ENCODE measurements at places on chromosomes 5 and 9.

DNA sequence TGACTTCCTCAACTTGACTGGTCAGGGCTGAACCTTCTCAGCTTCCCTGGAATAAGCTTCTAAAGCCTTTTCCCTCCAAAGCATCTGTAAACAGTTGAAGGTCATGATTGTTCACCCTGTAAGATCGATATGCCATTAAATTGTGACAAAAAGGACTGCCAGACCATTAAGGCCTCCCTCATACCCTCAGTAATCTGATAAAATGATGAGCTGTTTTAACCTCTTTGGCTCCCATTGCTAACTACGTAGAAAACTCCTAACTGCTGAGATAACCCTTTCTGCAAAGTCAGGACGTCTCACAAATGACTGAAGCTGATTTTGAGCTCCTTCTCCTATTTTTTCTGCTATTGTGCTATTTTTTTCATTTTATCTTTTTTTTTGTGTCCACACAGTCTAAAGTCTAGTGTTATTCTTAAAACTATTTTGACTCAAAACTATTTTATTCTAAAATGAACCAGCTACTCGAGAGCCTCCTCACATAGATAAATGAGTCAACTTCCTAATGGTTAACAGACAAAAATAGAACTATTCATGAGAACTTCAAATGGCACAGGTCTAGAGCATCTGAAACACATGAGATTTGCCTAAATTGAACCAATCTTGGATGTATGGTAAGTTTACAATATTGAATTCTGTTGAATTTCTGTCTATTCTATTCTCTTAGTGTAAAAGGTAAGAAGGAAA is 395.6 kb upstream of the TLE4 start:
- DNase-seq: no peak

- no peak for DNase-seq
Observed at GRCh38 chr9:107266624-107267368, 16.3 kb upstream of the RAD23B start.

GRCh38 chr9:125541840-125542243 is 165.2 kb downstream of the MAPKAP1 start:
- no peak for DNase-seq

- no peak for DNase-seq
Observed at GRCh38 chr5:142830241-142831008, 60.2 kb downstream of the ARHGAP26 start.

- no peak for DNase-seq
Observed at GRCh38 chr9:113309204-113309813, 6.1 kb upstream of the RNF183 start.

DNA sequence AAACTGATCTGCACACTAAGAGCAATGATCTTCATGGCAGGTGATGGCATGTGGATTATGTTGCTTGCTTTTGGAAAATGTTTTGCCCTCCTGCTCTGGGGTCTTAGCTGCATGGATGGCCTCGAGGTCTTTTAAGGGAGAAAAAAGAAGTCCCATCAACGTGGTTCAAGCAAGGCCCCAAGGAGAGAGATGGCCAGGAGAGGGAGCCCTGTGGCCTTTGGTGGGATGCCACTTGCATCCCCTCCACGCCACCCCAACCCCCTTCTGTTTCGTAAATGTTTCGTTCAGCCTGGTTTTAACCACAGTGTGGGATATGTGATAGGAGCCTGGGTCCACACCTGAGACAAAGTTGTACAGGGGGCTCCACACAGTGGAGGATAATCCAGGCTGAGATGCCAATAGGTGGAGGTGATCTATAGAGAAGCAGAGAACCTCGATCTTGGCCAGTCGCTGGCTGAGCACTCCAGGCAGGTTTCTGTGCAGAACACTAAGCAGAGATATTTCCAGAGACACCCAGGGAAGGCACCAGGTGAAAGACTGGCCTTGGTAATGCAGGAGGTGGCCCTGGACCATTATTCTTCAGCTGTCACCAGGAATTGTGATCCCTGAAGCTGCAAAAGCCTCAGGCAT is 25.8 kb upstream of the FRRS1L start:
- DNase-seq: no peak

DNA sequence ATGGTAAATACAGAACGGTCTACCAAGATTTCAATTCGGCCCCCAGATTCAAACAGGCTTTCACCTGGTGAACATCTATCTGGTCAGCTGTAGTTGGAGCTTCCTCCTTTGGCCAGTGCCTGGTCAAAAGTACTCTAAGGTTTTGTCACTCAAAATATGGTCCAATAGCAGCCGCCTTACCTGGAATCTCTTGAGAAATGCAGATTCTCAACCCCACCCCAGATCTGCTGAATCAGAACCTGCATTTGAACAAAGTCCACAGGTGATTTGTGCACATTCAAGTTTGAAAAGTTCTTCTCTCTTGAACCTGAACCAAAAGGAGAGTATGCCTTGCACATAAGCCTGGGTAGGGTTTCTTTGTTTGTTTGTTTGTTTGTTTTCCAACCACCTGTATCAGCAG is 17.6 kb upstream of the WHRN start:
- DNase-seq: no peak

- no peak for DNase-seq
Observed at GRCh38 chr9:136950656-136951276, 1.3 kb upstream of the LCN12 start.

DNA sequence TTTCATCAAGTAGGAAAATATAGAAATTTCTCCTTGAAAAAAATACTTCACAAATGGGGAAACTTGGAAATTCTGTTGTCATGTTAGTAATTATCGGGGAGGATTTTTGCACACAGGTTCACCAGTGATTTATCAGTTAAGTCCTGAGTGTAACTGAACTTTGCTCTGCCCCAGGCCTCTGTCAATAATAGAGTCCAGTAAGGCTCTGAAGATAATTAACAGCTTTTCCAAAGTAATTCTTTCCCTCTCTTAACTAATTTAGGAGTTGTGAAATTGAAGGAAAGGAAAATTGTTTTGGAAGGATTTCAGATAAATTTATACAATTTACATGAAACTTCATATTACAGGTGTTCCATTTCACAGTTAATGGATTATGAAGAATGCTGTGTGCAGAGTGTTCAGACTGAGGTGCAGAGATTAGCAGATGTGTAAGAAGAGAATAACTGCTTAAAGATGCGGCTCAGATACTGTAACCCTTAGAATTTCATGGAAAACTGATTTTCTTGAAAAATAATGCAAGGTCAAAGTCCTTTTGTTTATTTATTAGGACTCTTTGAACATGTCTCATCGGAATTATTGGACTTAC is 2.9 kb upstream of the AGXT2 start:
- no peak for DNase-seq

GRCh38 chr5:97495301-97495700 is 312.3 kb upstream of the RIOK2 start:
- DNase-seq: no peak

DNA sequence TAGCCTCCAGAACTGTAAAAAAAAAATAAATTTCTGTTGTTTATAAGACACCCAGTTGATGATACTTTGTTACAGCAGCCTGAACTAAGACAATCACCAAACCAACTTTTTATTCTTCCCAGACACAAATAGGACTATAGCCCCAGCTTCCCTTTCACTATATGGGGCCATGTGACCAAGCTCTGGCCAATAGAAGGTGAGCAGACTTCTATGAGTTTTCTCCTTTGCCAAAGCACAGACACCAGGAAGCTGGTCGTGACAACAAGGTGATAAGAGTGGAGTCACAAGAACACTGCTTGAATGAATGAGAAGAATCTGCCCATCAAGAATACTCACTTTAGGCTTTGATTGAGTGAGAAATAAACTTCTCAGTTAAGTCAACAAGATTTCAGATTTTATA is 217.7 kb downstream of the DEPDC1B start:
- DNase-seq: no peak

GRCh38 chr9:130372057-130372456 is 72.7 kb upstream of the ASS1 start:
- no peak for DNase-seq

DNA sequence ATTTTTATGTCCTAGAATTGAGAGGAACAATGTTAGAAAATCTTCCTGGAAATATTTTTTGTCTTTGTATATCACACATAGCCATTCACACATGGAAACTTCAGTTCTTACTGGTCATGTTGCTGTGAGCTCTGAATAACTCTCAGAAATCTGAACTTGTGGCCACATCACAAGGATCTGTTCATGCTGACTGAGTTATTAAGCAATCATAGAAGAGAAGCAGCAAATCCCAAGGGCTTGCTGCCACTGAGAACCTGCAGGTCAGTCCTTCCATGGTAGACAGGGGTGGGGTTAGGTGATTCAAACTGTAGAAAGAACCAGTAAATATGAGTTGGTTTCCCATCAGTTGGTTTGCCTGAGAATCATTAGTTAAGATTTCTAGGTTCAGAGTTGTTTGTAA is 27.6 kb downstream of the SGCD start:
- no peak for DNase-seq

- no peak for DNase-seq
Observed at GRCh38 chr5:128413356-128413755, 124.7 kb downstream of the FBN2 start.

DNA sequence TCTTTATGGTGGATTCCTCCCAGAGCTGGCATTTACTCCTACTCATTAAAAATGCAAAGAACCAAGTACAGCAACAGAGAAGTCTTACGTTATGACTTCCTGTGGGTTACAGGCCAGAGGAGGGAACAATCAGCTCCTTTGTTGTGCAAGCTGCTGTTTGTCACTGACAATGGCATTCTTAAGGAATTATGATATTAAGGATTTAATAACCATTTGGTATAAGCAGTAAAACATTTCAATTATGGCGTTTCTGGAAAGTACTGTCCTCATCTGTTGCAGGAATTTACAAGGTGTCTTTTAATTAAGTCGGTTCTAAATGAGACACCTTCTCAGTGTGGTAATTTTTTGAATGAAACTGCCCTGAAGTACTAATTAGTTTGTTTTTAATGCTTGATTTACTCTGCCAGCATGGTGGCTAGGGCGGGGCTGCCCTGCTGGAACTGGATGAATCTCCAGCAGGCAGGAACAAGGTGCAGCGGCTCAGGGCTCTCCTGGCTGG is 49.1 kb upstream of the VDAC1 start:
- no peak for DNase-seq

DNA sequence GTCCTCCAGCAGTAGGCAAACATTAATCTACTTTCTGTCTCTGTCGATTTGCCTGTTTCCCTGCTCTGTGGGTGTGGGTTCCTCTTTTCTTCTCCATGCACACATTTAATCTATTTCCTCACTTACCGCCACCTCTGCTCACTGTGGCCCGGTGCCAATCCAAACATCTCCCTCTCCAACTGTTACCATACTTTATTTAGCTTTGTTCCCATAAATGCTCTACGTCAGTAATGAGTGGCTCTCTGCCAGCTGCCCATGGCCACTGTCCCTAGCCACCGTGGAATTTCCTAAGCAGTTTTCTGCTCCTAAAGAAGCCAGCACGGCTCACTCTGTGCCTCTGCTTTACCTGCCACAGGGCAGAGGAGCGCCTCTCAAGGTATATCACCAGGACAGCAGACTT is 19.5 kb upstream of the GOLPH3 start:
- DNase-seq: no peak

GRCh38 chr5:16585041-16585667 is 31.6 kb downstream of the RETREG1 start:
- DNase-seq: no peak

GRCh38 chr9:135297456-135298075 is 182.0 kb upstream of the PPP1R26 start:
- no peak for DNase-seq

DNA sequence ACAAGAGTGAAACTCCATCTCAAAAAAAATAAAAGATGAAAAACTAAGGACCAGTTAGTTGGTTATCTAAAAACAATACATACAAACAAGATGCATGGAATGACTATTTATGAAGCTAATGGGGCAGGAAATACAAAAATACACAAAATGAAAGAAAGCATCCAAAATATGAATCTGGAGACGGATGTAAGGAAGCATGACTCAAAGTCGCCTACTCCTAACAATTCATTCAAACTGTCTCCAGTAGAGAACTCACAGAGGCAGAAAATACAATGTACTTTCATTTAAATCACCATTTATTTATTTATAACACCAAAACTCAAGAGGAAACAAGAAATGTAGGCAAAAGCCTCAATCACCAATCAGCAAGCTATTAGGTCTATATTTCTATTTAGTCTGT is 68.4 kb downstream of the SCAI start:
- DNase-seq: no peak

DNA sequence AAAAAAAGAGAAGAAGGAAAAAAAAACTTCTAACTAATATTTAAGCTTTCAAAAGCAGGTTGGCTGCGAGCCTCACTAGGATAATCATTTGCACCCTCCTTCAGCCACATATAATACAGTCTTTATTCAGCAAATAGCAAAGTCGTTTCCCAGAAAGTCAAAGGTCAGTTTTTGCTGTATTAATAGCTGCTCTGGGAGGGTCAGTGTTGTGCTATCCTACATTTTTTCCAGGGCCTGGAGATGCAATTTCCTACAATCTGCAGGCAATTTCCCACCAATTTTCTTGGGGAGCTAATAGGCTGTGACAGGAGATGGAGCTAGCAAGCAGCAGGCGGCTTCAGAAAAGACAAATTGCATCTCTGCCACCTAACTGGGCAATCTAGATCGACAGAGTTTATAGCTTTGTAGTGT is 136.8 kb downstream of the TLE1 start:
- DNase-seq: no peak

DNA sequence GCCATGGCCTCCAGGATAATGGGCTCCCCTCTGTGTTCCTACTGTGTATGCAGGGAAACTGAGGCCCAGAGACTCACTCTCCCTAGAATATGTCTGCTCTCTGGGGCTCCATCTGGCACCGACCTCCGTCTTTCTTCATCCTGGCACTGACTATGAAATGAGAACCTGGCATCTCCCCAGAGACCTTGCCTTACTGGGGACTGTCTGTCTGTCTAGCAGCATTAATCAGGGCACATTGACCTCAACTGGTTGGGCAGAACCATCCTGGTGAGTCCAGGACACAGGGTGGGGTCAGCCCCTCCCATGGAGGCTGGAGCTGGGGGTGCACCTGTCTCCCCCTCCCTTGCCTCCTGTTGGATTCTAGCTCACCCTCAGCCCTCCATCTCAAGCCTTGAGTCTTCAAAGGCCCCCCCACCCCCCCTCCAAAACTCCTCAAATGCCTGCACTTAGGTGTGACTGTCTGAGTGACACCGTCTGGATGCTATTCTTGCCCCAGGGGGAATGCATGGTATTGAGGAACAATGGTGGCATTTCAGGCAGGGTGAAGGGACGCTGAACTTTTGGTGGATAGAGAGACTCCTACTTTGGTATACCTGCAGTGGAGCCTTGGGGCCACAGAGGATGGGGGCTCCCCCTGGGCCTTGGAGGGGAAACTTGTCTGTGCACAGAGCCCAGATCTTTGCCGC is 12.8 kb upstream of the PITX1 start:
- DNase-seq: no peak

GRCh38 chr5:41842777-41843176 is 27.4 kb downstream of the OXCT1 start:
- DNase-seq: no peak

- DNase-seq: no peak
Observed at GRCh38 chr5:176714067-176714466, 66.8 kb downstream of the TSPAN17 start.

DNA sequence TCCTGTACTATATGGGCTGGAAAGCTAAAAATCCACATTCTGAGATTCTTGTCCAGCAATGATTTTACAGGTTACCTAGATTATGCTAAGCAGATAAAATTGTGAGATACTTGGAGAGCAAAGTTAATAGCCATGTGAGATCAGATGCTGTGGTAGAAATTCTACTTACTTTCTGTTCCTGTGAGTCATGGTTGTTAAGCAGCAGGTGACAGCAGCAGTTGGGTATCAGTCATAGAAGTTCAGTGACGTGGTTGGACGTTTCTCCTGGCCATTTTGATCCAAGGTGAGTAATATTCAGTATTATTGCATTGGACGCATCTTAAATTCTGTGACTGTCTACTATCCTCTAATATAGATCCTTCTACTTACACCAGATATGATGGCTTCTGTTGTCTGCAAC is 524.5 kb downstream of the TMEM38B start:
- no peak for DNase-seq

GRCh38 chr5:10564838-10565784 is 1.2 kb downstream of the ANKRD33B start:
- no peak for DNase-seq
